ENCODE measurements at places on chromosomes 1 and 21.

GRCh38 chr1:158020259-158020885 lies 26.9 kb downstream of the KIRREL1 start:
- DNase-seq: no peak

- DNase-seq: no peak
These were observed 60.8 kb upstream of the KRTAP11-1 start for GRCh38 chr21:30942192-30942591.

DNA sequence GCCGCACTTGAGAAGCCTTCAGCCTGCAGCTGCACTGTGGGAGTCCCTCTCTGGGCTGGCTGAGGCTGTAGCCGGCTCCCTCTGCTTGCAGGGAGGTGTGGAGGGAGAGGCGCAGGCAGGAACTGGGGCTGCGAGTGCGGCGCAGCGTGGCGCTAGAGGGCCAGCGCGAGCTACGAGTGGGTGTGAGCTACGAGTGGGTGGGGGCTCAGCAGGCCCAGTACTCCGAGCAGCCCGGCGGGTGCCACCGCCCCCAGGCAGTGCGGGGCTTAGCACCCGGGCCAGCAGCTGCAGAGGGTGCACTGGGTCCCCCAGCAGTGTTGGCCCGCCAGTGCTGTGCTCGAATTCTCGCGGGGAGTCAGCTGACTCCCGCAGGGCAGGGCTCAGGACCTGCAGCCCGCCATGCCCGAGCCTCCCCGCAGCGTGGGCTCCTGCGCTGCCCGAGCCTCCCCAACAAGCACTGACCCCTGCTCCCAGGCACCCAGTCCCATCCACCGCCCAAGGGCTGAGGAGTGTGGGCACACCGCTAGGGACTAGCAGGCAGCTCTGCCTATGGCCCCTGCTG lies 1620.1 kb downstream of the BRINP3 start:
- DNase-seq: no peak

DNA sequence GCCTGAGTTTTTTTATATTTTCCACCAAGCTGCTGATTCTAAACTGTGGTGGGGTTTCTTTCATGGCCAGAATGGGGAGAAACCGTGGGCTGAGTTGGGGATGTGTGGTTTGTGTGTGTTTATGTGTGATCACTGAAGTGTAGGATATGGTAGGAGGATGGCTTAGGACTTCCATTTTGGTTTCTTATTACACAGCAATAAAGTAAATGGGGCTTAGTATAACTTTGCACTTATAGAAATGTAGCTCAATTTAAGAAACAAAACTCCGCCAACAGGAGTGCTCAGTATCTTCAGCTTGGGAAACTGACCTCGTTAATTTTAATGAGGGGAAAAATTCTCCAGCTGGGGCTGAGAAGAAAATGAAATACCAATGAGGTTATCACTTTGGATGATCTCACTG lies 77.8 kb downstream of the PBX1 start:
- no peak for DNase-seq

DNA sequence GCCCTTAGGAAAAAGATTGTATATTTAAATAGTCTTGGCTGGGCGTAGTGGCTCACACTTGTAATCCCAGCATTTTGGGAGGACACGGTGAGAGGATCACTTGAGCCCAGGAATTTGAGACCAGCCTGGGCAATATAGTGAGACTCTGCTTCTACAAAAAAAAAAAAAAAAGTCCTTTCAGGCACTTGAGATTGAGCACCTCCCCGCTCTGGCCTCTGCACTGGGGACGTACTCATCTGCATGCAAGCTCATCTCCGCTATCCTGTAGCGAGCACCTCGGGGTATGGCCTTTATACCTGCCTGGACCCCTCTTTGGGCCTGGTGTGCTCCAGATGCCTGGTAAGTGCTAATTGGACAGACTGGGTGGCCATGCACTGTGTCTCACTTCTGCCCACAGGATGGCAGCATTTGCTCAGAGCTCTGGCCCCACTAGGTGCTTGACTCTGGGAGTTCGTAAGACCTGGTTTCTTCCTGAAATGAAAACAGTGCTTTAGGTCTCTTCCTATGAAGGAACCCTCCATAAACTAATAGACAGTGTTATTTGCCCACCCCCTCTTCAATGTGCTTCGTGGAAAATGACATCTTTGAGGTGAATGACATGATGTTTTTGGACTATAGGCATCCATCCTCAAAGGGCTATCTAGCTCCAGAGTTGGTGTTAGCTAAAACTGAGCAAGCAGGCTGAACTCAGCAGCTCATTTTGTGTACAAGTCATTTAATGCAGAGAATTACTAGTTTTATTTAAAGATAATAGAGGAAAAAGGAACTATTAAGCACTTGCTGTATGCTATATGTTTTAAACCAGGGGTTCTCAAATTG lies 61.7 kb upstream of the ADAR start:
- DNase-seq: no peak

GRCh38 chr1:186819126-186819525 lies 9.6 kb upstream of the PLA2G4A start:
- no peak for DNase-seq

DNA sequence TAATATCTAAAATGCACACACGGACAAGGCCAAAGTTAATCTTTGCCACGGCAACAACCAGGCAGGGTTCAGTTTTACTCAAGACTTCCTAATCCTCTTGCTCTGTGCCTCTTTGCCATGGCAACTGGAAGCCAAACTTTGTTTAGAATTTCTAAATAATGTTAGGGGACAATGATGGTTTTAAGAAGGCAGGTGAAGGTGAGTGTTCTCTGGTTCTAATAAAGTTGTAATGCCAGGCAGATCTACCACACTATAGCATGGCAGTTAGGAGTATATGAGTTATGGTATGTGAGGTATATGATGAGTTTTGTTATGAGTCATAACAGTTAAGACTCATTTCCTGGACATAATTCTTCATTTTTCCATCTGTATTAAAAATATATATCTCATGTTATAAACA lies 2.7 kb downstream of the PTPRC start:
- DNase-seq: no peak

DNA sequence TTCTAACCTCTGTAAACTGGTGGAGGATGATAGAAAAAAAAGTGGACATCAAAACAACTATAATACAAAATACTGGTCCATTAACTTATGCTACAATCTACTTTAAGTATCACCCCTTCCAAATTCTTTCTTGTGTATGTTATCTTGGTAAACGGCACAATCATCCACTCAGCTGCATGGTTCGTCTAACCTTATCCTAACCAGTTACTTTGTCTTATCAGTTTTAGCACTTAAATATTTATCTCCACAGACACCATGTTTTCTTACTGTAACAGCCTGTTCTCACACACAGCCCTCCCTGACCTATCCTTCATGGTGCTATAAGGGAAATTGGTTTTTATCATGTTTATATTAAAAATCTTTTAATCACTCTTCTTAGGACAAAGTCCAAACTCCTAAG lies 157.2 kb downstream of the PTGER3 start:
- DNase-seq: no peak

- DNase-seq: no peak
These were observed 5.6 kb upstream of the SLC26A9 start for GRCh38 chr1:205948886-205949285.

DNA sequence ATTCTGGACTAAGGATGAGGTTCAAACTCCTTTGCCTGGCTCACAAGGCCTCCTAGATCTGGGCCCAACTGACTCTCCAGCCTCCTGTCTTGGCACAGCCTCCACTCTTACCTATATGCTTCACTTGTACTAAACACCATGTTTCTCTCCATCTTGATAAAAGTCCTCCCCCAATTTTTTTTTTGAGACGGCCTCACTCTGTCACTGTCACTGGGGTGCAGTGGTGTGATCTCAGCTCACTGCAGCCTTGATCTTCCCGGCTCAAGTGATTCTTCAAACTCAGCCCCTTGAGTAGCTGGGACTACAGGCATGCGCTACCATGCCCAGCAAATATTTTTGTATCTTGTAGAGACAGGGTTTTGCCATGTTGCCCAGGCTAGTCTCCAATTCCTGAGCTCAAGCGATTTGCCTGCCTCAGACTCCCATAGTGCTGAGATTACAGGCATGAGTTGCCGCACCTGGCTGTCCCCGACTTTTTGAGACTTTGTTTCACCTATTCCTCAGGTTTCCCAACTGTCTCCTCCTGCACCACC lies 39.7 kb downstream of the CD34 start:
- no peak for DNase-seq

GRCh38 chr1:119978018-119978505 lies 81.7 kb upstream of the ADAM30 start:
- DNase-seq: no peak

GRCh38 chr21:16538405-16538804 lies 808.6 kb downstream of the USP25 start:
- no peak for DNase-seq

DNA sequence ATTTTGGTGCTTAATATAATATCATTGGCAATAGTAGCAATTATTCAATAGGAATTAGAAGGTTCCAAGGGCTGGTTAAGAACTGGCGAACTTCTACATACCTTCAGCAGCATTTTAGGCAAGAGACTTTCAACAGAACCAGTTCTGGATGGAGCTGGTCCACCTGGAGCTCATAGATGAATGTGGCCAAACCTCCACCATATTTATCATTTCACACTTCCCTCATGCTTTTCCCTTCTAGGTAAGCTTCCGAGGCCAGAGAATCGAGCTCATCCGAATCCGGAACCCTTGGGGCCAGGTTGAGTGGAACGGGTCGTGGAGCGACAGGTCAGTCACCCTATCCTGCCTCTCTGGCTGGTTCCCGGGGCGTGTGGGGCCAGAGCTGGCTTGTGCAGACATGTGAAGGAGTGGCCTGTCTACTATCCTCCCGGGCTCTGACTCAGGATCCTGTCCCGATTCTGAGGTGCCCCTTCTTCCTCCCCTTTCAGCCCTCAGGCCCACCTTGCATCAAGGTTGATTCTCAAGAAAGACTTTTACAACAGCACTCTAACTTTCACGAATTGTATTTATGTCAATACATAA lies 24.7 kb downstream of the CAPN9 start:
- DNase-seq: no peak

DNA sequence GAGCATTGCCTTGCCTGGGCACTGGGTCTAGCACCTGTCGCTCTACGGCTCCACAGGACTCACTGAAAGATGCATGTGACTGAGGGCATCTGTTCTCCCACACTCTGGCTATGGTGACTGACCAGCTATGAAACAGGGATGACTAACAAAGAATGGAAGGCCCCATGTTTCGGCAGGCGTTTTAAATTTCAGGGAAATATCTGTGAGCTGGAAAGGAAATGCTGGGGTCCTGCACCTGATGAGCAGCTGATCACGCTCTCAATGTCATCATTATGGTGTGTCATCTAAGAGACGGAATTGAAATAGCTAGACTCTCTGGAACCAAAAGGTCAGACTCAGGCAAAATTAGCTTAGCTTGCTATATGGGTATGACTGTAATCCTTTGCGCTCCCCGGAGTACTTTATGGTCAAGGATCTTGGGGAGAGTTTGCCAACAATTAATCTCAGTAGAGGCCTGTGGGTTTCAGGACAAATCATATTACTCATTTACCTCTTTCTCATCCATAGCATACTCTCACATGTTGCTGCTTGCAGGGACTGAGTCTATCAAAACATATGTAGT lies 24.5 kb upstream of the PALMD start:
- DNase-seq: no peak

DNA sequence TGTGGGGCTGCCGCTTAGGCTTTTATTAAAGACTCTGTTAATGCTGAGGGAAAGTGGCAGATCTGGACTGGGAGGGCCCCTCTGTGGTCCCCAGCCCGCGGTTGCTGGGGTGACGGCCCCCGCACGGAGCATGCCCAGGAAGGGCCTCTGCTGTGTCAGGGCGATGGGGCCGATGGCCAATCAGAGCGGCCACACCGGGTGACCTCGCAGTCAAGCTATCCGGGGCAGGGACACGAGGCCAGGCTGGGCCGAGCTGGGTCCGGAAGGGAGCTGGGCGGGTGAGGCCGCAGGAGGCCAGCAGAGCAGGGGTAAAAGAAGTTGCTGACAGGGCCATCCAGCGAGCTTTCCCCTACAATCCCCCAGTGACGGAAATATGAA lies 145.1 kb downstream of the CASZ1 start:
- DNase-seq: no peak

- no peak for DNase-seq
These were observed 920 bp downstream of the MTR start for GRCh38 chr1:236795757-236796667.

DNA sequence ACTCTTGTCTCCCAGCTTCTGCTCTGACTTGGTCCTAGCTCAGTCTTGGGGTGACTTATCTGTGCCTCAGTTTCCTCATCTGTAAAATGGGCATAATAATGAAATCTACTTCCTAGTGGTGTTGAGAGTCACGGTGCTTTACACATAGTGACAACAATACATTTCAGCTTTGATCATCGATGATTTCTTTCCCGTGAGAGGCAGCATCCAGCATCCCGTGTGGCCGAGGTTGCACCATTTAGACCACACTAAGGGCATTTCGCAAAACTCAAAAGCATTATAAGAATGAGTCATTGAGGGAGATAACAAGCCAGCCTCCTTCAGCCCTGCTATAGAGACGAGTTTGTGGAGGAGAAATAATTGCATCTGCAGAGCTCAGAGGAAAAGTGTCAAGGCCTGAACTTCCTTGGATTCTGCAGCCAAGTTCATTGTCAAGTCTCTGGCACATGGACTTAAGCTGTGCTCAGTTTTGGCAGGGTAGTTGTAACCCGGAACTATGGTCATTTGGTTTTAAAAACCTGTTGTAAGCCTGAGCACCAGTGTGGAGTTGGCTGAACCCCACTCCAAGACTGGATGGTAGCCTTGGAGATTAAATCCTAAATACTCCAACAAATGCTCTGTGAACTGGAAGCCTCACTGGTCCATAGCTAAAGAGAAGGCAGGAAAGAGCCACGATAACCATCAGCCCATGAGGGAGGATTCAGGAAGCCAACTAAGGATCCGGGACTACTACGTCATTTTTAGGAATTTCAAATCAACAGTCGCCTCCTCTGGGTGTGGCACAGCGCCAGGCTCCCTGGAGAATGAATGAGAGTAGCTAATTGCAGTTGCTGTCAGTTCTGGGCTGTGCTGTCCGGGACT lies 64.2 kb downstream of the TCP10L start:
- no peak for DNase-seq

- DNase-seq: no peak
These were observed 579.9 kb downstream of the DPYD start for GRCh38 chr1:97340951-97341350.

DNA sequence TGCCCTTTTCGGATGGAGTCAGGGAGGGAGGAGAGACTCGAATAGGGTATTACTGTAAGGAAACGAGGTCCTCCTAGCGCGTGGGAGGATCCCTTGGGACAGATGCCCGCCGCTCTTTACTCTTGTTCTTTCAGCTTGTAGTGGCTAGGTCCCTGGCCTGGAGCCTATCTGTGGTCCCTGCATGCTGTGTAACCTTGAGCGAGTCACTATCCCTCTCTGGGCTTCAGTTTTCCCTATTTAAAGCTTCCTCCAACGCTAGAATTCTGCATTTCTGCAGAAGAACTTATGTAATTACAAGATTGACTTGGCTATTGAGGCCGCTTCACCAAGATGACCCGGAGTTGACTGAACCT lies 744 bp downstream of the MIER1 start:
- DNase-seq: no peak
